M059J (cell line): ENCODE measurements at places on chromosomes 13 and 19. TPM values are rescaled to one million over a fixed set of nuclear protein-coding genes. Genes with fewer than 3 reads are reported as not detected.

DNA sequence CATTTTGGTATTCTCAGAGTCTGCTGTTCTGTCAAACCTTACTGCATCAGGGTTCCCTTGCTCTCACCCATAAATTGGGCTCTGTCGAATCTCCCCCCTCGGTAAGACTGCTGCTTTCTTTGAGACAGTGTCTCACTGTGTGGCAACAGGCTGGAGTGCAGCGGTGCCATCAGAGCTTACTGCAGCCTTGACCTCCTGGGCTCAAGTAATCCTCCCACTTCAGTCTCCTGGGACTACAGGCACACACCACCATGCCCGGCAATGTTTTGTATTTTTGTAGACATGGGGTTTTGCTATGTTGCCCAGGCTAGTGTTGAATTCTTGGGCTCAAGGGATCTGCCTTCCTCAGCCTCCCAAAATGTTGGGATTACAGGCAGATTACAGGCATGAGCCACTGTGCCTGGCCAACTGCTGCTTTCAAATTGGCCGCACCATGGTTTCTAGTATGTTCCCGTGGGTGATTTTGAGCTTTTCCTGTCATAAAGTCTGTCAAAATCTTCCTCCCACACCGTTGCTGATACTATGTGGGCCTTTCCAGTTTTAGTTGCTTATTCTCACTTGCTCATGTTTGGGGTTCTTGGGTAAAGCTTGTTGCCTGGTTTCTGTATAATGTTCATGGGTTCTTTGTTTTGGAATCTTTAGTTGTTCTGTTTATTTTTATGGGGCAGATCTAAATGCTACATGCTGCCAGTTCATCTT, 10.6 kb downstream of the RFC3 start:
- no peak for DNase-seq

DNA sequence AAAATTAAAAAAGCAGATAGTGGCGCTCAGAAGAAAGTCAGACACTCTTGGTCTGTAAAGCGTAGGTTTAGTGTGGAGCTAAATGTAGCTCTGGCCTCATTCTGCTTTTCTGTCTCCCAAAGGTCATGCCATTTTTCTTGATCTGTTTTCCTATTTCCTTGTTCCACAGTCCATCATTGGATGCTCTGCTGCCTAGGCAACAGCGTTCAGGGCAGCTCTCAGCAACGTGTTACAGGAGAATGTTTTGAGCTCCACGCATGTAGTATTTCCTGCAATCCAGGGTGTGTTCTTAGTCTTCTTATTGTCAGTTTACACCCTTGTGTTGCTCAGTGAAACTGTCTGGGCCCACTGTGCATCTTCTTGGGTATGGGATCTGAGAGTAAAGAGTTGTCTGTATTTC, 46.0 kb upstream of the PCDH8 start:
- DNase-seq, result no peak

DNA sequence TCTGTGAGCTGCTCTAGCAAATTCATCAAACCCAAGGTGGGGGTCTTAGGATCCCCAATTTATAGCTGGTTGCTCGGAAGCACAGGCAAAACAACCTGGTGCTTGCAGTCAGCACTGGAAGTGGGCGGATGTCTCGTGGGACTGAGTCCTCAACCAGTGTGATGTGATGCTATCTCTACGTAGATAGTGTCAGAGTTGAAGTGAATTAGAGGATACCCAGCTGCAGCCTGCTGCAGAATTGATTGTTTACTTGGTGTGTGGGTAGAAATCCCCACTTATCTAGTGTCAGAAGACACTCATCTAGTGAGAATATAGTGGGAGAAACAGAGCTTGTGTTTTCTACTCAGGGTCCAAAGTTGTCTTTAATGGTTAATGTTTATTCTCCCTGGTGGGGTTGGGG, 63.3 kb downstream of the CBY2 start:
- DNase-seq, result no peak

Gene SIAH3
- 0.10 and 0.37 TPM in 2 replicates for total RNA-seq

DNA sequence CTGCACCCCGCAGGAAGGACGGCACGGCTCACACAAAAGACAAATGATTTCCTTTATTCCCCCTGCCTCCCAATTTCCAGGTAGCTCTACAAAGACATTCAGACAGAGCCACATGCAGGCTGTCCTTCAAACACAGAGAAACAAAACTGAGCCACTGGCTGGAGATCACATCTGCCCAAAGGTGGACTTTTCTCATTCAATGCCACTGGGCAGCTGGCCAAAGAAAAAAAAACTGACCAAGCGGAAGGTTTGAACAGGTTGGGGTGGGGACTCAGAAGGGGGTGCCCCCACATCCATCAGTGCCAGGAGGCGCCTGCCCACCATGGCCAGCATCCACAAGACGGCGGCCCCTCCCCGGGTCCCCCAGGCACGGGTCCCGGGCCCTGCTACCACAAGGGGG, 17.8 kb upstream of the MATK start:
- no peak for DNase-seq

DNA sequence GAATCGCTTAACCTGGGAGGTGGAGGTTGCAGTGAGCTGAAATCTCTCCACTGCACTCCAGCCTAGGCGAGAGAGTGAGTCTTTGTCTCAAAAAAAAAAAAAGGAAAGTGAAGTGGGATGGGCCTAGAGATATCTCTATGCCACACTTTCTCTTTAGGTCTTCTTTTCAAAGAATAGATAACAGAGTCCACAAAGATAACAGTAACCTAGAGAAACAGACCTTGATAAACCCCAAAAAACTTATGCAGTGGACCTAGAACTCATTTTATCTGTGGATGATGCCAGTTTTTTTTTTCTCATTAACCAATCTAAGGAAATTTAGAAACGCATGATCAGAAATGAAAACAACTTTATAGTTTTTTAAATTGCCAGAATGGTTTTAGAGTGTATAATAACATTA, 227.4 kb downstream of the LHFPL6 start:
- no peak for DNase-seq

DNA sequence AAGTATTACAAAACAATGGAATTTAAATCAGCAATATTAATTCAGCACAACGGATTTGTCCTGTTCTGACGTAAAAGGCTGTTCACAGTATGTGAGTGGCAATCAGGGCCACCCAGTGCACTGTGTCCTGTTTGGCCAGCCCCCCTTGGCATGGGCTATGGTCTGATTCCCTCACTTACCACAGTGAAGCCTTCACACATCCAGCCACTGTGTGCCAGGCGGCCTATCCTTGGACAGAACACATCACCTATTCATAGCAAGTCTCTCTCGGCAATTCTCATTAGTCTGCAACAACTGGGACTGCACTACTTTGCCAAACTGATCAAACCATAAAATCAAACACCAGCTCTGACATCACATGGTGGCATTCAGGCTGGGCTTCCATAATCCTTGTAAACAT, 221.5 kb upstream of the TSHZ3 start:
- no peak for DNase-seq

DNA sequence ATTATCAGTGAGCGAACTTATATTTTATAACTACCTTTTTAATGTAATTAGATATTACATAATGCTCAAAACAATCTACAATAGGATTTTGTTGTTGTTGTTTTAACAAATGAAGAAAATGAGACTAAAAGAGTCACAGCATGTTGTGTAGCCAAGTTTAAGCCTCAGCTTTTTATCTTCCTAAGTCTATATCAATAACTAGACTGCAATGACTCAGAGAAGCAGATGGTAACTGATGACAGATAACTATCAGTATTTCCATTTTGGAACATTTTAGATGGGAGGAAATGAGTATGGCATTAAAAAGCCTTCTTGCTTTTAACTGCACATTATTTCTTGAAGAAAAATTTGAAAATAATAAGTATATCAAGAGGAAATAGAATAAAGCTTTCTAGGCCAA, 825.2 kb downstream of the SLITRK1 start:
- no peak for DNase-seq

- DNase-seq, result peak; percentile 72
These were observed 11.0 kb downstream of the MOB3A start for GRCh38 chr19:2084993-2085720.

Gene CGB2
- 1.7 and 4.2 TPM in 2 replicates for total RNA-seq

DNA sequence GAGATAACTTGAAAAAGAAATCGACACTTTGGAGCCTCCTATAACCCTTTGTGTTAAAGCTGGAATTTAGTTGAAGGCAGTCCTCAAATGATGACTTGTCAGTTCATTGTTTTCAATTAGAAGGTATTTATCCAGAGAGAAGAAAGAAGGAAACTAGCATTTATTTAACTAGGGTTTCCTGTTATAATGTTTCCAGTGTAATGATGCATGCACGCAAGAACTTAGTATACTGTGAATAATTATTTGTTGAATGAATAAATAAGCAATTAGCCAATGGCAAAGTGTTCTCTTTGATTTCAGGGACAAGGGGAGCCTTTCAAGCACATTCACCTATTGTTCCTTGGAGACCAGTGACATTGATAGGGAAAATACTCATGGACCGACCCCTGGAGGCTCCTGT, 307.4 kb downstream of the KLF5 start:
- DNase-seq, result no peak

GRCh38 chr13:93364166-93364565, 137.6 kb downstream of the GPC6 start:
- no peak for DNase-seq

- DNase-seq, result no peak
These were observed 21.8 kb downstream of the DCAF15 start for GRCh38 chr19:13974073-13974472.

DNA sequence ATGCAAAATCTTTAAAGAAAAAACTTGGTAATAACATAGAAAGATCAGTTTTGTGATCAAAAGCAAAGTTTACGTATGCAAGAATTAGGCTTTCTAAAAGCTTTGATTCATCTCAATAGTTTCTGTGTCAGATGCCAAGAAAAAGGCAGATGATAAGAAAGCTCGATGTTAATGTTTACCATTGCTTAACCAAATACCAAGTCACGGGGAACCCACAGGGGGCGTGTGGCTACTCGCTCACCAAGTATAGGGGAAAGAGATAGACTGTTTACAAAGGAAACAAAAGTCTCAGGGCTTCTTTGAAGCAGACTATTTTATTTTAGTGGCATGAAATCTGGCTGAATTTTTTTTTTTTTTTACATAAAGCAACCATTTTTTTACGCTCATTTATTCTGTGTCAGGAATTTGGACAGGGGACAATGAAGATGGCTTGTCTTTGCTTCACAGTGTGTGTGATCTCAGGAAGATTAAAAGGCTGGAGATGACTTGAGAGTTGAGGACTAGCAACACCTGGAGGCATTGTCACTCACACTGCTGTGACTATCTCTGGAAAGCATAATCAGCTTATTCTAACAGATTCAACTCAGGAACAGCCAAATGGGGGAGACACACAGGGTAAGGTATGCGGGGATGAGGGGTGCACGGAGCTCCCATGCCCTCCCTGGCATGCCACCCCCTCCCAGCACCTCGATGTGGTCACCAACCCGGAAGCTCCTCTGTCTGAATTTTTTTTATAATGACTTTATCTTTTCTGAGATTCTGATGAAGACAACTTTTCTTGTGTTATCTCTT, 24.9 kb downstream of the RCBTB1 start:
- DNase-seq, result no peak

DNA sequence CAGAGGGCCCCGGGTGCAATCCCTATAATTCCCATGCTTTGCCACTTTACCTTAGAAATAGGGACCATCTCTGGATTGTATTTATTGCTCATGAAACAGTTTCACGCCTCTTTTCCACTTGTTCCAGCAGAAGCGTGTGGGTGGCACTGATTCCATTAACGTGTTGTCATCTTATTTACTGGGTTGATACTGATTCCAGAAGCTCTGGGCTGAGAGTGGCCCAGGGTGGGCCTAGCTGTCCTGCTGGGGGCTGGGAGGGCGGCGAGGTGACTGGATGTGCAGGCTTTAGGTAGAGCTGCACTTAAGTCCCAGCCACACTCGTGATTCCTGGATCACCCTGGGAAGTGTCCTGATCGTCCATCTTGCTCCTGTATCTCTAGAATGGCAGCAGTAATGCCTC, 155.0 kb downstream of the TEX29 start:
- DNase-seq, result no peak

- DNase-seq, result no peak
These were observed 1211.5 kb downstream of the PCDH17 start for GRCh38 chr13:58843071-58843470.

- DNase-seq, result peak; percentile 60
These were observed 180.0 kb downstream of the USP12 start for GRCh38 chr13:26991508-26992181.

Gene TRPM4
- total RNA-seq, result 1.2 and 2.6 TPM in 2 replicates

GRCh38 chr13:111121506-111121905, 6.4 kb downstream of the ARHGEF7 start:
- DNase-seq, result no peak

GRCh38 chr19:33780746-33781145, 15.9 kb upstream of the KCTD15 start:
- no peak for DNase-seq

Gene APOC4
- total RNA-seq, result not detected in 2 replicates

Gene SLC10A2
- not detected in 2 replicates for total RNA-seq

Gene CACNA1A
- total RNA-seq, result 3.2 and 8.5 TPM in 2 replicates

Gene ZNF490
- 6.3 and 7.9 TPM in 2 replicates for total RNA-seq

DNA sequence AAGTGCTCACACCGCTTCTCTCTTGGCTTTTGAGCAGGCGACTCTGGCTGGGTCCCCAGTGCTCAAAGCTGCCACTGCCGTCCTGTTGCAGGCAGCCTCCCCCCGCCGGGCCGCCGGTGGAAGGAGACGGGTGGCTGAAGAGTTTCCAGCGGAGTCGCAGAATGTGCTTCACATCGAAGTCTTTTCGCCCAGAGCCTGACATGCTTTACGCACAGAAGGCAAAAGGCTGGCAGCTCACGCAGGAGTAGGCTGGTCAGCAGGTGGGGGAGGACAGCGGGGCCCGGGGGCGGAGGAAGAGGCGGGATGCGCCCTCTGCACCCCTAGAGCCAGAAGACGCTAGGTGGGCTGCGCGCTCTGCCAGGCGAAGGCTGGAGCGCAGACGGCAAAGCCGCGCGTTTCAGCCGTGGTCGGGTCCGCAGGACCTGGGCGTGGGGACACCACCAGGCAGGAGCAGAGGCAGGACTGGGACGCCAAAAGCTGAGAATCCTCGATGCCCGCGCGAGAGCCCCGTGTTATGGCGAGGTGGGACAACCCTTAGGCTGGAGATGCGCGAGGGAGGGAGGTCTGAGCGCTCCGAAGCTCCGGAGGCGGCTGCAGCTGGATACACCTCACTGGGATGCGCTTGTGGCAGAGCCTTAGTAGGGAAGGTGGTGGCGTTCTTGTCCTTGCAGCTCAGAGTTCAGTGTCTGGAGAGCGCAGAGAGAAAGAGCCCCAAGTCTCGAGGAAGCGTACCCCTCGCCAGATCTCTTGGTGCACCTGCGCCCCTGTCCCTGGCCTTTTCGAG, at the start of gene ATXN8OS:
Gene ATXN8OS, plus strand, starts transcription at position 329 of the 784 bp plus-strand sequence.
- no peak for DNase-seq

- DNase-seq, result peak; percentile 63
These were observed 367.3 kb downstream of the DCT start for GRCh38 chr13:94112227-94112626.

Gene TMEM205
- total RNA-seq, result 206 and 246 TPM in 2 replicates

- DNase-seq, result no peak
These were observed 836.4 kb downstream of the SLITRK6 start for GRCh38 chr13:84962849-84963248.

Gene CEACAM7
- total RNA-seq, result not detected in 2 replicates

- no peak for DNase-seq
These were observed 40.0 kb upstream of the GAS6 start for GRCh38 chr13:113903912-113904311.

DNA sequence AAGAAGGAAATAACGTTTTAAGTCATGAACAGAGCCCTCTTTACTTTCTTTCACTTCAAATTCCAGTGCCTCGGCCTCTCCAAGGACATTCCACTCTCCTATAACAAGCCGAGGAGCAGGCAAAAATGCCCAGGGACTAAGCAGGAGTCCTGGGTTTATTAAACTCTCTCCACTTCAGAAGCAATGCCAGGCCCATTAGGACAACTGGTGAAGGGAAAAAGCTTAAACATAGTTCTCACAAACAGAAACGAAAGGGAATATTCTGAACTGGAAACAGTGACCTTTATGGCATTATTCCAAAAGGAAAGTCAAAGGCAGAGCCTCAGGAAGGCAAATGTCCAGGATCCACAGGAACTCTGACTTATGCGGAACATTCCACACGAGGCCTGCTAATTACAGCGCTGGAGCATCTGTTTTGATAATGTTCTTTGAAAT, 30.9 kb upstream of the MED4 start:
- peak; percentile 50 for DNase-seq
